ENCODE measurements at places on chromosomes 12 and 14.

GRCh38 chr14:89243741-89244140 lies 173.3 kb downstream of the FOXN3 start:
- DNase-seq = no peak

DNA sequence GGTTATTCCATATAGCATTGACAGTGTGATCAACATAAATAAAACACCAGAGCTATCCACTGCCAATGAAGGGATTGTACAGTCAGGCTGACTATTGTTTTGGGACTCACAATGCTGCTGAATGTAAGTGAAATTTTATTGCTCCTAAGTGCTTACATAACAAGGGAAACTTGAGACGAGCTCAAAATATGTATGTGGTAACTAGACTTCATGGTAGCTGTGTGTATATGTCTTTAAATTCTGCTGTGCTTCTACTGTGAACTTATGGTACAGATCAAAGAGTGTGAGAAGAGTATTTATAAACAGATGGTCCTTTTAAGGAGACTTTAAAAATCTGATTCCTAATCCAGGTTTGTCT lies 6.9 kb downstream of the FLRT2 start:
- DNase-seq = no peak

DNA sequence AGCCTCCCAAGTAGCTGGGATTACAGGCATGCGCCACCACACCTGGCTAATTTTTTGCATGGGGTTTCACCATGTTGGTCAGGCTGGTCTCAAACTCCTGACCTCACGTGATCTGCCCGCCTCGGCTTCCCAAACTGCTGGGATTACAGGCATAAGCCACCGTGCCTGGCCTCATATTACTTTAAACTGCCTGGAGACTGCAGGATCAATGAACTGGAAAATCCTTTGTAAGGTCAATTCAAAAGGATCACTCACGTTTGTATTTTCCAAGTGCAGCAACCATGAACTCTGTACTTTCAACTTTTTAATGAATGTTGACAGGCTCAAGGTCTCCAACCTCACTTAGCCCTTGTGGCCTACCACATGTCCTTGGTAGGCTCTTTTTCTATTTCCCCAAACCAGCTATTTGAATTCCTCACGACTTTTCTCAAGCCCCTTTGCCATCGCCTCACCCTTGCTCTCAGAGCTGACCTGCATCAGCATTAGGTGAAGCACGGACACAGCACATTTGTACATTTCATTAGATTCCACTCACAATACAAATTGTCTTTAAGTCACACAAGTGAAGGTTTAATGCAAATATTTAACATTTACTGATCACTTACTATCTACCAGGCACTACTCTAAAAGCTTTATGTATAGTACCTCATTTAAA lies 42.2 kb upstream of the GCH1 start:
- DNase-seq = no peak

DNA sequence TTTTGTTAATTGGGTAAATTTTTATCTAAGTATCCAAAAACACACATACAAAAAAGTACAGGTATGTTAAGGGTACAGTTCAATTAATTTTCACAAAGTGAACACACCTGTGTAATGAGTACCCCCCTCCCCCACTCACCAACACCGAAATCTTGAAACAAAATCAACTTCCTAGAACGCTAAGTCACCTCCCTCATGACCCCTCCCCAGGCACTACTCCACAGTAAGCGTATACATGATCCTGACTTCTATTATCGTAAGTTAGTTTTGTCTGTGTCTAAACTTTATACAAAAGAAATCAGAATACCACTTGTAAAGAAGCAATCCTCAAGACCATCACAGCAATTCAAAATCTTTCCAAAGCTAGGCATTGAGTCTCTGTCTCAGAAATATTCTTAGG lies 100.5 kb downstream of the MED13L start:
- DNase-seq = no peak

DNA sequence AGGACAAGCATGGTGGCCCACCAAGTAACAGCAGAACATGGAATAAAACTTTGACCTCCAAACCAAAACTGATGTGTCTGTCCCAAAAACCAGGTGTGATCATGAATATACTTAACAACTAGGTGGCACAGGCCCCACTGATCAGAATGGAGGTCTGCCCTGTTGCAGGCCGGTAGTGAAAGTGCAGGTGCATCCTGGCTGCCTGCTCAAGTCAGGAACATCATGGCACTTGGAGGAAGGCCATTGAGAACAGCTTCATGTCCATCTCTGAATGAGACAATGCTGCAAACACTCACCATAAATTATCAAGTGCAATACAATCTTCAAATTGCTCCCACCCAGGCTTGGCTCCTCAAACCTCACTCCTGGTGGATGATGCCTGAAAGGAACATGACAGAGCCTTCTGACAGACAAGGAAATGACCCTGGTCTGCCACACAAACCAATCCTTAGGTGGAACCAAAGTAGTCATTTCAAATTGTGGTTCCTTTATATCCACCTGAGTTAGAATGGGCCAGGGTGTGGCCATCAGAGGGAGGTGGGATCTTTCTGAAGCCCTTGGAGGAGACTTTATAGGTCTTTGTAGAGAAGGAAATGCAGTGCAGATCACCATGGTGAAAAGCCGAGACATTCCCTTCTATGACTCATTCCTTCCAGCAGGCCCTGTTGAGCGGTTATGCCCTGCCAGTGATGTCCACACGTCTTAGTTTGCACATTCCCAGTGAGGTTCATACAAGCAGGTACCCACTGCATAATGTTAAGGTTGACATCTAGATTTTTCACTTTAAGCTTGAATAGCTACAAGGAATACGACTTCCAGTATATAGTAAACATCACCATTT lies 36.0 kb downstream of the EGLN3 start:
- no peak for DNase-seq

GRCh38 chr12:9810671-9811070 lies 16.6 kb upstream of the KLRF1 start:
- DNase-seq = no peak

DNA sequence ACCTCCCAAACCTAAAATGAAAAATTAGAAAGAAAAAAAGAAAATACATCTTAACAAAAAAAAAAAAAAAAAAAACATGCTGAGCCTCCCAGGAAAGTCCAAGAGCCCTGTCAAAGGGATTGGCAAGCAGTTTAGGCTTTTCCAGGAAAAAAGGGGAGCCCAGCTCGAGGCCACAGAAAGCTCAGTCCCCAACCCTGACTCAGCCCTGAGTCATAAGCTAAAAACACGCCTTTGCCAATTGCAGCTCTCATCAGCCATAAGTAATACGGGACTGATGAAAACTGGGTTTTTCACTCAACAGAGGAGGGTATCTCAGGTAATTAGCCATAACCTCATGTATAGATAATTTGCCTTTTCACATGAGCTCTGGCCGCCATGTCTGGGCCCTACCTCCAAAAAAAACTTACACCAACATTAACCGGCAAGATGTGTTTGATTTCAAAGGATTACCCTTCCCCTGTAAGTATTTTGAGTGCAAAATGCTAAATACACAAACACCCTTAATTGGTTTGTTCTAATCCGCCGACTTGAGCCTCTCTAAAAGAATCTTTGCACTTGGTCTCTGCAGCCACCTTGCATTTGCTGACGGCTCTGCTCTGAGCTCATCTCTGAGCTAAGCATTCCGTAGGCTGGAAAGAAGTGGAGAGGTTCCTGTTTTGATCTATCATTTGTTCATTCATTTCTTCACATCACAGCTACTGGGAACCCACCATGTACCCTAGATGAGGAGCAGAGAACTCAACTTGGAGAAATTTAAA lies 319.2 kb downstream of the BCL11B start:
- DNase-seq = no peak
